Epithelial cell of esophagus (primary cell): ENCODE measurements at places on chromosomes 7 and 10.

DNA sequence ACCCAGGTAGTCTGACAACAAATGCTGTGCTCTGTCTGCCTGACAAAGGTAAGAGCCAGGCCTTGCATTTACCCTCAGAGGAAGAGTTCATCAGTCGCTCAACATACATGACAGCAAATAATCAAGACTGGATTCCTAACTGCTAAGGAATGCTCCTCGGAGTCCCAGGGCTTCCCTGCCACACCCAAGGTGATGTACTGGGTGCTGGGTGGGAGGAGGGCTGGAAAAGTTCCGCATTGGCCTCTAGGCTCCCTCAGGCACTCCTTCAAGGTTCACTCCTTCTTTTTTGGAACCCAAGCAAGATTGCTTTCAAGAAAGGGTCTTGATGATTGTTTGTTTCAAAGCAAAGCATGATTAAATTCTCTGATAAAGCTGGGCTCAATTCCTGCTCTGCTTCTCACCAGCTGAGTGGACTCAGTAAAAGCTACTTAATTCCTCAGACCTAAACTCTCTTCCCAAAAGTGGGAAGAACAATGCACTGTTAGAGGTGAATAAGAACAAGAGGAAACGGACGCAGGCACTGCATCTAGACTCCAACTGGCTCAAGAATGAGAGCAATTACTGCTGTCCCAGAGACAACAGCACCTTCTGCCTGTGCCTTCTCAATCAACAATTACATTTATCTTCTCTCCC, 173.5 kb downstream of the ELMO1 start:
- no peak for DNase-seq

- DNase-seq, result no peak
Observed at GRCh38 chr7:138954545-138955475, 26.4 kb downstream of the KIAA1549 start.

DNA sequence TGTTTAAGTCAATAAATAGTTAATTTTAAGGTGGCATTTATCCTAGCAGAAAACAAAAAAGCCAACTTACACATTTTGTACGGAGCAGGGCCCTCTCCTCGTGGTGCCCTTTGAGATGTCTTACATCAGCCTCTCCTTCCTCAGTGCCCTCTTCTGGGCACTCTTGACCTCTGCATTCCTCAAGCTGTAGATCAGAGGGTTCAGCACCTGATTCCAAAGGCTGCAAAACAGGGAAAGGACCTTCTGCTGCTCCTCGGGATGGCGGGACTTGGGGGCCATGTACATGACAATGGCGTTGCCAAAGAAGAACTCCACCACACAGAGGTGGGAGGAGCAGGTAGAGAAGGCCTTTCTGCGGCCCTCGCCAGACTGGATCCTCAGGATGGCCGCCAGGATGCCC, 4.6 kb upstream of the OR2A14 start:
- DNase-seq, result no peak

DNA sequence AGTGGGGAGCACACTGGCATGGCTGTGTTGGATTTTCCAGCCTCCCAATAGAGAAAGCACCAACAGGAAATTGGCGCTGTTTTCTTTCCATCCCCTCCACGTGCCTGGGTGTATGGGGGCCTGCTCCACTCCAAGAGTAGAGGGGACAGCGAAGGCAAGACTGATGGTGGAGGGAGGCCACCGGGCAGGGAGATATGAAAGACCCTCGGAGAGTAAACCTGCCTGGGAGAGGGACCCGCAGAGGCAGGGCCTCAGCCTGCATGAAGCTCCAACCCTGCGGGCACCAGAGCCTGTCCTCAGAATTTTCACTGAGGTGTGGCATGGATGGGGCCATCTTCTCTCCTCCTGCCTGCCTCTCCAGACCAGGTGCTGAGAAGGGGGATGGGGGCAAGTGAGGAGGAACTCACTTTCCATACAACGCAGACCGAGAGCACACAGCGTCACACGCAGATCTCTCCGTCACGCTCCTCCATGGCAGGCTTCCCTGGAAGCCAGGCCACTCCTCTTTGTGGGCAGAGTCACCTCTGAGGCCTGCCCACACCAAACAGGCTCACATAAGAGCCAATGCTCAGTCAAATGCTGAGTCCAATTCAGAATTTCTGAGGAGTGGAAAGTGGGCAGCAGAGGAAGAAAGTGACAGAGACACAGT, 18.8 kb downstream of the ANXA11 start:
- no peak for DNase-seq

GRCh38 chr7:83427884-83428283, 221.1 kb downstream of the SEMA3E start:
- peak; percentile 24 for DNase-seq

DNA sequence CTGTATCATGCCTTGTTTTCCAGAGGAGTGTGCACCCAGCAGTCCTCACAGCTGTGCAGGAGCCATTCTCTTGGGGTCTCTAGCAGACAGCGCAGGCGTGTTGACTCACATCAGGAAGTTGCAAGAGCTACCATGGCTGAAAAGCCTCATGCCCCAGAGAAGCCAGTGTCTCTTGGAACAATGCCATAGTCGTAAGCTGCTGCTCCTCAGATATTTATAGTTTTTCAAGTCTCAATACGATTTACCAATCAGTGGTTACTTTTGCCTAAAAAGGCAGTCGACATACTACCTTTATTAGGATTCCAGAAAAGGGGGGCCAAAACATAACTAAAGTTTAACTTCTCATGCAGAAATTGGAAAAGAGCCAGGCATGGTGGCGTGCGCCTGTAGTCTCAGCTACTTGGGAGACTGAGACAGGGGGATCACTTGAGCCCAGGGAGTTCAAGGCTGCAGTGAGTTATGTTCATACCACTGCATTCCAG, 407.7 kb downstream of the PARD3 start:
- peak; percentile 27 for DNase-seq

DNA sequence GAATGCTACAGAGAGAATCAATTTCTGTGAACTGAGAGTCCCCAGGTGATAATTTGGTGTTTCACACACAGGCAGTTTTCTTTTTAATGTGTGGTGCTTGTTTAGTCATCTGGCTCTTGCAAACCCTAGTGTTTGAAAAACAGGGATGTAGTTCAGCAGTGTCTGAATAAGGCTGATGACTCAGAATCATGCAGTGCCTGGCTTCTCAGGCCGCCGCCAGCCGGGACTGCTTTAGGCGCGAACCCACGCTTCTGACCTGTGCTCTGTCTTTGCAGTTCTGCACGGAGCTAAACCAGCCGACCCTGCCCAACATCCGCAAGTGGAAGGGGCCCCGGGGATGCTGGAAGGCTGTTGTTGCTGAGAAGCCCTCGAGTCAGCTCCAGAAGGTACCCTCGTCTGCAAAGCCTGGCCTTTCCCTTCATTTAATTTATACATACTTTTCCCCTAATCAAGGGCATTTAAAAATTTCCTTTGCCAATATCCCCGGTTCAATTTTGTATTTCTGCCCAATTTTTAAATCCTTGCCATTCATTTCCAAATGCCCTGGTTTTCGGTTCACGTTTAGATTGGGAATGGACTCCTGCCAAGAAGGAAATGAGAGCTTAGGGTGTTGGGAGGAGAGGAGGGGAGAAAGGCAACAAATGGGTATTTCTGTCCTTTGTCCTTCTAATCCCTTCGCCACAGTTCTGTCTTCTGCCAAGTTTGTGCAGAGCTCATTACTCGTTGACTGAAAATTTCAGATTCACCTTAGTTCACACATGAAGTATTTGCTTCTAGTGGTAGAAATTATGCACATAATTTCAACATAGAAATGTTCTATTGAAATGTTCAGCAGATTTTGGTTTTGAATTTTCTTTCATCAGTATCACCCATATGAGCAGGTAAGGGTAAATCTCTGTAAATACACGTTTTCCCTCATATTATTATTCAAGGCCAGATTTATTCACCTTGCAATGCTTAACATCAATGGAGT, 108.5 kb upstream of the ANLN start:
- DNase-seq, result peak; percentile 90

DNA sequence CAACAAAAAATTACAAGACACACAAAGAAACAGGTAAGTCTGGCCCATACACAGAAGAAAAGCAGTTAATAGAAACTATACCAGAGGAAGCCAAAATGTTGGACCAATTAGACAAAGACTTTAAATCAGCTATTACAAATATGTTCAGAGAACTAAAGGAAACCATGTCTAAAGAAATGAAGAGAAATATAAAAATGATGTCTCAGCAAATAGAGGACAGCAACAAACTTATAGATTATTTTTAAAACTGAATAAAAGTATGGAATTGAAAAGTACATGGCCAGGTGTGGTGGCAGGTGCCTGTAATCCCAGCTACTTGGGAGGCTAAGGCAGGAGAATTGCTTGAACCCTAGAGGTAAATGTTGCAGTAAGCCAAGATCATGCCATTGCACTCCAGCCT, 58.5 kb downstream of the LHFPL3 start:
- no peak for DNase-seq

- DNase-seq, result no peak
Observed at GRCh38 chr7:4841007-4841784, 20.6 kb downstream of the PAPOLB start.

DNA sequence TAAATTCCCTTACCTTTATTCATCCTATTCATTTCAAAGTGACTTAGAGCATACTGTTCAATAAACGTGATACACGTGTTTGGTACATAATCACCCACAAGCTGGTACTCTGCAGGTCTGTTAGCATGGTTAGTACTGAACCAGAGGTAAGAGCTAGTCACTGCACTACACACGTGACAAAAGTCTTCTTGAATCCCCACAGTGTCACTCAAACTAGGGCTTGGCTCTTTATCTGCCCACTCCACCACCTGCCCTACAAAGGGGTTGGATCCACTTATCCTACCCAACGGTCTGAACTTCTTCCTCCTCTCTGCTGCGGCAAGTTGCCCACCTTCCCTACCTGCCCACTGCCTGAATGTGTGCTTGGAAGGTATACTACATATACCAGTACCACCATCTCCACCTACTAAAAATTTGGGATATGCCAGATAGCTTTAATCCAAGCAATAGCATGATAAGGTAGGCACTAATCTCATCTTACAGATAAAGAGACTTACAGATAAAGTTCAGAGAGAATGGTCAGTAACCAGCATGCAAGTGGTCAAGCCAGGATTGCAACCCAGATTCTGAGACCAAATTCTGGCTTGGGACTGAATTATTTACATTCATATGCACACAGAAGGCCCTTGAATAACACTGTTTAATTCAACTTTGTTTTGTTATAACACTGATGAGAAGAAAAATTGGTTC, 92.2 kb downstream of the SGMS1 start:
- DNase-seq, result no peak

GRCh38 chr10:116756277-116756676, 13.9 kb upstream of the HSPA12A start:
- no peak for DNase-seq

DNA sequence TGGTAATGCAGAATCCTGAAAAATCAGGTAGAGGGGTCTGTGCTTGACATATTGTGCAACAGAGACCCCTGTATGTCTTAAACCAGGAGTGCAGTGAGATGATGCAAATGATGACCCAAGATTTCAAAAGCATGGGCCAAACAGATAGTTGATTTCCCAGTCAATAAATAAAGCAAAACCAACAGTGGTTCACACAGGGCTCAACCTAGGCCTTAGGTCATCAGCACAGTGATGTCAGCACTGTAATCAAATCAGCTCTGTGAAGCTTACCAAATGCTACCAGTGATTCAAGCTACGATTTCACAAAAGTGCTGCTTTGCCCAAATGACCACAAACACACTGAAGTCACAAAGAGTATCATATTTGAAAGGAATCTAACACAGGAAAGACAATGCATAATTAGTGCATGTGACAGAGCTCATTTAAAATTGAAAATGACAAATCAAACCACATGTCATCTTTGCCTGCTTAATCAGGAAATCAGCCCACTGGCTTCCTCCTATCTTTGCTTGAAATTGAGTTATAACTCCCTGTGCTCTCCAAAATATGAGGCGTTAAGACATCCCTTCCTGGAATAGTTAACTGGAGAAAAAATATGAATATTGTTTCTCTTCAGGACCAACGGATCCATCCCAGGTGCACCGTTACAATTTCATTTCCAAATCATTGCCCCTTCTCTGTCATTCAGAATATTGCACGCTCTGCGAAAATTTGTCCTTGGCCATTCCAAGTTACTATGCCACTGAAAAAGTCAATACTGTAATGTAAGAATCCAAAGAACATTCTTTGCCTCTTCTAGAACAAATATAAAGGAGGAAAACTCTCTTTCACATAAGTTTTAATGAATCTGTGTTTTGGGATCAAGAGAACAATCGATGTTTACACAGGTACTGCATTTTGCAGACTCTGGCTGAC, 41.9 kb upstream of the ASL start:
- DNase-seq, result no peak

GRCh38 chr7:4201566-4201965, 480.5 kb upstream of the FOXK1 start:
- DNase-seq, result no peak

GRCh38 chr10:120262857-120263547, 194.0 kb upstream of the PLPP4 start:
- DNase-seq, result peak; percentile 24

DNA sequence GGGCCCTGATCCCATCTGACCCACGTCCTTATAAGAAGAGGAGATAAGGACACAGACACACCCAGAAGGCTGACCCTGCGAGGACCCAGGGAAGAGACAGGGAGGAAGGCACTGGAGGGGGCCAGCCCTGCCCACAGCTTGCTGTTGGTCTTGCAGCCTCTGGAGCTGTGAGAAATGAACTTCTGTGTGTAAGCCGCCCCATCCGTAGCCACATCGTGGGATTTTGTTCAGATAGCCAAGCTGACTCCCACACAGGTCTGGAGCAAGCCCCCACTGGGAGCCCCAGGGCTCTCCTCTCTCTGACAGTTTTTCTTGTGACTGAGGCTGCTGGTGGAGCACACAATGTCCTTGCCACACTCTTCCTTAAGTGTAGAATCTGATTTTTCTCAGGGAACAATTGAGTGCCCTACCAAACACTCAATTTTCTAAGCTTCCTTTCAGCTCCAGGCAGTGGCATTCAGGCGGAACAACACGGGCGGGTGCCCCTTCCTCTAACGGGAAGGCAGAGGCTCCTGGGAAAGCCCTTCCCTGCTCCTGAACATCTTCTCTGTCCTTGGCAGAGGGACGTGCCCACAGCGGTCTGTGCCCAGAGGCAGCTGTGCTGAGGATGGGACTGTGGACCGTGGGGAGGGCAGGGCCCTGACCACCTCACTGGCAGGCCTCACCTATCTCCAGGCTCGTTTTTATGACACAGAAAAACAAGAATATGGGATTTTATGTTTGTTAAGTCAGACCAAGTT, 160.6 kb upstream of the SHH start:
- DNase-seq, result no peak

GRCh38 chr7:45105588-45106188, 5.8 kb downstream of the TBRG4 start:
- no peak for DNase-seq

- DNase-seq, result peak; percentile 78
Observed at GRCh38 chr7:116859323-116859722, 3.1 kb upstream of the CAPZA2 start.

GRCh38 chr10:34006471-34006870, 672.0 kb upstream of the NRP1 start:
- no peak for DNase-seq

DNA sequence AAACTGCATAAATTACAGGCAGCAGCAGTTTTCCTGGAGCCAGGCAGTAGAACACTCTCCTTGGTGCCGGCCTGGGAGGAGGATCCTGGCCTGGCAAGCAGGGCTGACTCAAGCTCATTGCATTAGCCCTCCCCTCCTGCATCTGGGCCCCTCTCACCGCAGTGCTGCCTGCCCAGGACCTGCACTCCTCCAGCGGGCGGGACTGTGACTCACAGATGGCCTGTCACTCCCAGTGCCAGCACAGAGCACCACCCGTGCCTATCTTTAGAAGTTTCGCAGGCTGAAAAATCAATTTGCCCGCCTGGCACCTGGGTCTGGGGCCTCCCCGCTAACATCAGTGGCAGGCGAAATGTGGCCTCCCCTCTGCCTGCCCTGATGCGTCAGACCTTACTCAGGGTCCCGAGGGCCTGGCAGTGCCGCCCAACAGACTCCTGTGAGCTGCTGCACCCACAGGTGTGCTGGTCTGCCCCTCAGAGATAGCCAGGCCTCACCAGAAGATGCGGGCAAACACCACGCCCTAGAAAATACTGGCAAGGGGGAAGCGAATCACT, 123.8 kb downstream of the KCNMA1 start:
- peak; percentile 87 for DNase-seq
